ENCODE measurements at places on chromosomes 2 and 18. TPM values are rescaled to one million over a fixed set of nuclear protein-coding genes. Genes with fewer than 3 reads are reported as not detected.
A peak's percentile ranks its signal among the peaks of the same experiment; 100 is the strongest.

- no peak overlapping the region for H3K27ac ChIP-seq
- H3K4me3 ChIP-seq = no peak overlapping the region
- H3K4me1 ChIP-seq = no peaks in the 10 kb centered on the region
- DNase-seq = no peak
These were observed 136.4 kb downstream of the THSD7B start for GRCh38 chr2:136901732-136902131.

Gene GKN1
- polyA plus RNA-seq = not detected

DNA sequence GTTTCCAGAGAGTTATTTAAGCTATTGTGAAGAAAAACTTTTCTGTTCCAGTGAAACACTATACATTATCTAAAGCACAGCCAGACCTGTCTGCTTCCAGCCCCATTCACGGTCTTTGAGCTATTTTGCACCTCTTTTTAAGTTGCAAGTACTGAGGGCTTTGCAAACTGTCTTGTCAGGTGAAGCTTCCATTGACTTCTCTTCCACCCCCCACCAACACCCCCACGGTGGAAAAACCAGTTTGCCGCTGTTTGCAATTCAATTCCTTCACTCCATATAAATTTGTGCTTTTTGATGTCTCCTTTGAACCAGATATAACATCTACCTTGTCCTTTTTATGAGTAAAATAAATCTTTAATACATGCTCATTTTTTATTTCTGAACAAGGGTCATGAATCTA, 15.7 kb downstream of the B3GNT7 start:
- H3K36me3 ChIP-seq = no peaks in the 10 kb centered on the region
- DNase-seq = no peak
- H3K4me3 ChIP-seq = no peak overlapping the region
- H3K27ac ChIP-seq = no peak overlapping the region

GRCh38 chr2:215611609-215612386, 175.9 kb upstream of the FN1 start:
- no peak overlapping the region for H3K27ac ChIP-seq
- no peak for DNase-seq
- no peaks in the 10 kb centered on the region for H3K4me1 ChIP-seq

Gene RAB10
- 94.0 TPM for polyA plus RNA-seq

DNA sequence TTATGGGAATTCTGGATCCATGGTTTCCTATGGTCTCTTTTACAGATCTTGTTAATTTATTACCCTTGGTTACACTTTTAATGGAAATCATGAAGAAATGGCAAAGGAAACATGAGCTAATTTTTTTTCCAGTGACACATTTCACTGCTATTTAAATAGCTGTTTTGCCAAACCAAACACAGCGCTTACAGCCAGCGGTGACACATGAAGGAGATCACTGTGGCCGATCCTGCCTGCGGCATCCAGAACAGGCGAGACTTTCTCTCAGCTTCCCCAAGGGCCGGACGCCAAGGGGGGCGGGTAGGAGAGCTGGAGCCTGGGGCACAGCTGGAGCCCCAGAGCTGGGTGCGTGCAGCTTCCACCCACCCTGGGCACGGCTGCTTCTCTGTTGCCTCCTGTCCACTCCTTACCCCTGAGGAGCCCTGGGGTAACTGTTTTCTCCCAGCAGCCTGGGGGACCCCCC, 81.4 kb upstream of the PKDCC start:
- H3K27ac ChIP-seq = no peak overlapping the region
- H3K36me3 ChIP-seq = no peaks in the 10 kb centered on the region
- H3K4me1 ChIP-seq = no peaks in the 10 kb centered on the region
- H3K4me3 ChIP-seq = no peak overlapping the region

- no peak overlapping the region for H3K27ac ChIP-seq
- H3K27me3 ChIP-seq = no peaks in the 10 kb centered on the region
- no peak for DNase-seq
- no peaks in the 10 kb centered on the region for H3K36me3 ChIP-seq
- H3K4me3 ChIP-seq = no peak overlapping the region
- H3K4me1 ChIP-seq = peaks cover 3% of the 10 kb centered on the region
These were observed 26.2 kb downstream of the ATAD2B start for GRCh38 chr2:23900541-23901322.

DNA sequence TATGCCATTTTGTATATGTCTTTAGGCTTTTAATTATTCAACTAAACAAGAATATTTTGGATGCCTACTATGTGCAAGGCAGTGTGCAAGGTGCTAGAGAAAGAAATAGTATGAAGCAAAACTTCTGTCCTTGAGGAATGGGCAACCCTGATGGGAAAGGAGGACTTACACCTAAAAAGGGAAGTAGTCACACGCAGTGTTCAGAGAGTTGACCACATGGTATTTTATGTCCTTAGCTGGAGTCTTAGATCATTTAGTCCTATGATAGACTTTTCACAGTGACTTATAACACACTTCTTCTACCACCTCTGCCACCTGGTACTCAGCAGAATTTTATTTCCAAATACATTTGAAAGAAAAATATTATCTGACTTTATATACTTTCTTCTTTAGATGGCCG, 291.6 kb downstream of the PLCL1 start:
- no peaks in the 10 kb centered on the region for H3K27me3 ChIP-seq
- H3K36me3 ChIP-seq = peaks cover 16% of the 10 kb centered on the region
- DNase-seq = no peak
- H3K4me1 ChIP-seq = no peaks in the 10 kb centered on the region
- no peak overlapping the region for H3K27ac ChIP-seq

- no peaks in the 10 kb centered on the region for H3K36me3 ChIP-seq
- no peak overlapping the region for H3K27ac ChIP-seq
- no peak for DNase-seq
- H3K27me3 ChIP-seq = no peaks in the 10 kb centered on the region
- H3K4me3 ChIP-seq = no peak overlapping the region
These were observed 79.8 kb upstream of the LRPPRC start for GRCh38 chr2:44075541-44075940.

GRCh38 chr2:181131584-181131983, 151.2 kb downstream of the UBE2E3 start:
- no peak for DNase-seq
- H3K4me1 ChIP-seq = peaks cover 6% of the 10 kb centered on the region
- H3K27me3 ChIP-seq = no peaks in the 10 kb centered on the region
- no peaks in the 10 kb centered on the region for H3K36me3 ChIP-seq
- peak overlapping the region; percentile 39 for H3K27ac ChIP-seq
- H3K4me3 ChIP-seq = peak overlapping the region; percentile 69

Gene DSG3
- polyA plus RNA-seq = not detected

- H3K4me3 ChIP-seq = no peak overlapping the region
- H3K27ac ChIP-seq = no peak overlapping the region
- no peaks in the 10 kb centered on the region for H3K27me3 ChIP-seq
- peaks cover 3% of the 10 kb centered on the region for H3K36me3 ChIP-seq
- no peaks in the 10 kb centered on the region for H3K4me1 ChIP-seq
These were observed 12.2 kb downstream of the CAPG start for GRCh38 chr2:85397925-85398331.

GRCh38 chr18:59054496-59055287, 85.0 kb upstream of the SEC11C start:
- peaks cover 5% of the 10 kb centered on the region for H3K27me3 ChIP-seq
- no peak overlapping the region for H3K27ac ChIP-seq
- H3K4me3 ChIP-seq = no peak overlapping the region
- no peaks in the 10 kb centered on the region for H3K4me1 ChIP-seq
- no peaks in the 10 kb centered on the region for H3K36me3 ChIP-seq
- DNase-seq = no peak

GRCh38 chr2:74226648-74227213, 28.3 kb downstream of the MTHFD2 start:
- no peak overlapping the region for H3K4me3 ChIP-seq
- no peaks in the 10 kb centered on the region for H3K36me3 ChIP-seq
- H3K27me3 ChIP-seq = no peaks in the 10 kb centered on the region
- no peak overlapping the region for H3K27ac ChIP-seq
- no peaks in the 10 kb centered on the region for H3K4me1 ChIP-seq

GRCh38 chr2:188382107-188382506, 90.4 kb downstream of the GULP1 start:
- H3K4me3 ChIP-seq = no peak overlapping the region
- no peaks in the 10 kb centered on the region for H3K36me3 ChIP-seq
- no peaks in the 10 kb centered on the region for H3K27me3 ChIP-seq
- DNase-seq = no peak
- H3K27ac ChIP-seq = no peak overlapping the region

Gene ANKRD62
- not detected for polyA plus RNA-seq

DNA sequence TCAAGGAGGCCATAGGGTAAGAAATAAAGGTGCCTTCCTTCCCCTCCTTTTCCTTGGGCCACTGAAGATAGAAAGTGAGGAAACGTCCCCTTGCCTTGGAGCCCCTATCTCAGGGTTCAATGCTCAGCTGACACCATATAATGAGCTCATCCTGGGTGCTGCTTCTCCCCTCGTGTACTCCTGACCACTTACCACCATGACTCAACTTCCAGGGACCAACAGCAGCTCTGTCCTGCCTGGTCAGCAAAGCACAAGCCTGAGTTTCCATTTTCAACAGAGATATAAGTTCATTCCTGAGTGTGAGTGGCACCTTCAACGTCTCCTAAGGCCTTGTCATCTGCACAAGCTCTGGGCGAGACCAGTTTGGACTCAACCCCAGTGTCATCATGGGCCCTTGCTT, 151.2 kb downstream of the CAPN13 start:
- H3K36me3 ChIP-seq = no peaks in the 10 kb centered on the region
- H3K4me1 ChIP-seq = no peaks in the 10 kb centered on the region
- no peak overlapping the region for H3K4me3 ChIP-seq
- no peak for DNase-seq
- no peak overlapping the region for H3K27ac ChIP-seq

DNA sequence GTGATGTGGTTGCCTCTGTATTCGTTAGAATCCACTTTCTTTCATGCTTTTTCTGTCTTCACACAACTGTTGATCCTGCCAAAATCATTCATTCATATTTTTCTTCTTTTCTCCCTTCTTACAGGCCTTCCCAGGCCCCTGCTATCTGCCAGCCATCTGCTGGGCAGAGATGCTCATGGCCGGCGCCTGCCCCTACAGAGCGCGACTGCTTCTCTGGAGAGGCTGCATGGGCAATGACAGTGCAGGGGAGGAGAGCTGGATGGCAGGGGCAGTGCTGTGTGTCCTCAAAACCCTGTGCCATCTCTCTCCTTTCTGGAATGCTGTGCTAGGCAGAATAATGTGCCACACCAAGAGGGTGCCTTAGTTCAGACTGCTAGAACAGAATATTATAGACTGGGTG, 125.2 kb downstream of the INHBB start:
- H3K4me1 ChIP-seq = no peaks in the 10 kb centered on the region
- H3K4me3 ChIP-seq = no peak overlapping the region
- no peaks in the 10 kb centered on the region for H3K36me3 ChIP-seq
- no peak overlapping the region for H3K27ac ChIP-seq

DNA sequence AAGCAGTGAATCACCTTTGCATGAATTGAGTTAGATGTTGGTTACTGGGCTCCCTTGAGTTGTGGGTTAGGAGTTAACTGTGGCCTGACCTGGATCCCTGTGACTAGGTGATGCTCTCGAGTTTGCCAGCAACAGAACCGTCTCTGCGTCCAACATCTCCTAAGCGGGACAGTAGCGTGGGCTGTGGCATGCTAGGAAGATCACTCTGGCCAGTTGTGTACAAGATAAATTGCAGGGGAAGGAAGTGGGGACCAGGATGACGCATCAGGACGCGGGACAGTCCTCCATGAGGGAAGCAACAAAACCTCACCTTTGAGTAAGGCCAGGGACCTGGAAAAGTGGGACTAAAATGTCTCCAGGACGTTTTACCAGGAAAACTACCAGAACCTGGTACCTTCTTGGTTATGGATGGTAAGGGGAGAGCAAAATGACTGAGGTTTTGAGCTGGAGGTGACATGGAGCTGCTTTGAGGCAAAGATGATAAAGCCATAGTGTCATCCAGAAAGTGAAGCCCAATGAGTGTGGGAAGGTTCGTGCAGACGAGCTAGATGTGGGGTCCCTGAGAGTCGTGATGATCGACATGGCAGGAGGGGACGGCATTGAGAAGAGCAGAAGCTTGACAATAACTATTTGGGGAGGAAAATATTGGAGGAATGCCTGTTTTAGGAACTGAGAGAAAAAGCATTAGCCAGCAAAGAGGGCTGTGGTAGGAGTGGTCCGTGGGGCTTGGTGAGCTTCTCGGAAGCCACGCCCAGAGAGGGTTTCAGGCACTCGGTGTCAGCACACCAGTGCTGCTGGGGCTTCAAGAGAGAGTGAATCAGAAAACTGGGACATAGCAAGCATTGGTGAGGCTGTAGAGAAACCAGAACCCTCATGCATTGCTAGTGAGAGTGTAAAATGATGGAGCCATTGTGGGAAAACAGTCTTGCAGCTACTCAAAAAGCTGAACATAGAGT, 95.1 kb downstream of the SMAD7 start:
- no peaks in the 10 kb centered on the region for H3K36me3 ChIP-seq
- DNase-seq = no peak
- no peaks in the 10 kb centered on the region for H3K4me1 ChIP-seq

DNA sequence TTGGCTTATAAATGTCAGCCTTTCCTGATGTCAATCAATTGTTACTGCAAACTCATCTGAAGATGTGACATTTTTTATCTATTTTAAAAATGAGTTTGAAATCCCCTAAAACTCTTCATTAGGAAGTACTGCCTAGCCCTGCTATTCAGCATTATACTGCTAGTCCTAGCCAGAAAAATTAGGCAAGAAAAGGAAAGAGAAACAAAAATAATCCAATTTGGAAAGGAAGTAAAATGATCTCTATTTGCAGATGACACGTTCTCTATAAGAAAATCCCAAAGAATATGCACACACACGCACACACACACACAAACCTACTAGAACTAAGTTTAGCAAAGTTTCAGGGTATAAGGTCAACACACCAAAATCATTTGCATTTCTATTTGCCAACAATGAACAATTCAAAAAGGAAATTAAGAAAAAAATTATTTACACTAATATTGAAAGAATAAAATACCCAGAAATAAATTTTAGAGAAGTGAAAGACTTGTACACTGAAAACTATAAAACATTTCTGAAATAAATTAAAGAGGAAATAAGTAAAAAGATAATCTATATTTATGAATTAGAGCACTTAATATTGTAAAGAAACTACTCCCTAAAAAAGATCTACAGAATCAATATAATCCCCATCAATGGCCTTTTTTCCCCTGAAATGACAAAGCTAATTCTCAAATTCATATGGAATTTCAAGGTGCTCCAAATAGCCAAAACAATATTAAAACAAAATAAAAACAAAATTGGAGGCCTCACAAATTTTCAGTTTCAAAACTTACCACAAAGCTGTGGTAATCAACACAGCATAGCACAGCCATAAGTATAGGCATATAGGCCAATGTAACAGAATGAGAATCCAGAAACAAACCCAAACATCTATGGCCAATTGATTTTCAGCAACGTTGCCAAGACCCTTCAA, 433.7 kb upstream of the TRIB2 start:
- no peaks in the 10 kb centered on the region for H3K4me1 ChIP-seq
- H3K27ac ChIP-seq = no peak overlapping the region
- H3K36me3 ChIP-seq = no peaks in the 10 kb centered on the region
- DNase-seq = no peak
- no peak overlapping the region for H3K4me3 ChIP-seq

Gene RND3
- polyA plus RNA-seq = not detected

Gene SERPINB4
- not detected for polyA plus RNA-seq
